ENCODE measurements at places on chromosomes 13 and 19.

- no peak for DNase-seq
Measured at GRCh38 chr13:64849196-64849595, 2380.9 kb downstream of the PCDH9 start.

DNA sequence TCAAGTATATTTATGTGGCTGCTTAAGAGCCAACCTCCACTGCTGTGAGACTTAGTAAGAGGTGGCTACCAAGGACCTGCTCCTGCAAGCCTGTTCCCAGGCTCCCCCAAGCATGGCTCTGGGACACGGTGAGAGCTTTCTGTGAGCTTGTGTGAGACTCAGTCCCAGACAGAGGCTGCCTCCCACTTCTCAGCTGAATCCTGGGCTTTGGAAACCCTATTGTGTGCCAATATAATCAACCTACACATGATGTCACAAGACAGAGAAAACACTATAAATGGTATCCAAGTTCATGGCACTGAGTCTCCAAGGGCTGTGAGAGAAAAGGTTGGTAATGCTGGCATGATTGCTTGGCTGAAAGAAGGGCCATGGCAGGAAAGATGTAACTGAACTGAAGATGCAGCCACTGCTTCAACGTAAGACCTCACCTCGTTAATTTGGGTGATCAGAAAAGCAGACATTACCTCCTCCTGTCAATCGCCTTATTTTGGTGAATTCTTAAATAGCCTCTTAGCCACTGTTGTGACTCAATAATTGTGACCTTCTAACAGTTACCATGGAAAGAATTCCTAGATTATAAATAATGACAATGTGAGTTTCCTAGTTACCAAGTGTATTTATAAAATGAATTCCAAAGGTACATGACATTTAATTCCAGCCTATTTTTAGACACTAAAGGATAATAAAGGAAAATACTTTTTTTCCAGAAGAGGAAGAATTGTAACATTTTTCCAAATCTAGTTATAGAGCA is 332.0 kb downstream of the IRS2 start:
- DNase-seq = no peak

DNA sequence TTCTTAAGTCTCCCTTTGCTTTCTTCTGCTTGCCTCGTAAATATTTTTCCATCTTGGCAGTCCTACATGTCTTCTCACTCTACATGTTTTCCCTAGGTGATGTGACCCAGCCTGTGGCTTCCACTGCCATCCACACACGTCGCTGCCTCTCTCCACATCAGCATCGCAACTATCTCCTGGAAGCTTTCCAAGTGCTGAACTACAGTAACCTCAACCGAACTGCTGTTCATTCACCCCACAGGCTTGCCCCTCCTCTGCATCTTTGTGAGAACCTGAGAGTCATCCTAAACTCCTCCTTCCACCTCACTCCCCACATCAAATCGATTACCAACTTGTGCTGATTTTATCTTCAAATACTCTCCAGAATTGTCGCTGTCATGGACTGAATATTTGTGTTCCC is 41.2 kb upstream of the USPL1 start:
- DNase-seq = no peak

- DNase-seq = no peak
Measured at GRCh38 chr19:8221161-8221560, 12.0 kb downstream of the CERS4 start.

DNA sequence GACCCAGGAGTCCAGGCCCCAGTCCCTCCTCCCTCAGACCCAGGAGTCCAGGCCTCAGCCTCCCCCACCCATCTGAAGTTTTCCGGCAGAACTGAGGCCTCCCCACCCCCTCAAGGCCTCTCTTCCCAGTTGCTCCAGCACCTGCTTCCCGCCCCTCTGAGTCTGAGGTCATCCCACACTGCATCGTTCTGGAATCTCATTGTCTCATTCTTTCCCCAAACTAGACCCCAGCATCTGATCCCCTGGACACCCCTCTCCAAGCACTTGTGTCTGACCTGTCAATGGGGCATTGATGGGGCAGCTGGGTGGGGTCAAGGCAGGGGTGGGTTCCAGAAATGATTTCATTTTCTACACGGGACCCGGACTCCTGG is 793 bp upstream of the SBK2 start:
- DNase-seq = no peak

- no peak for DNase-seq
Measured at GRCh38 chr13:105814902-105815250, 720.6 kb downstream of the EFNB2 start.

DNA sequence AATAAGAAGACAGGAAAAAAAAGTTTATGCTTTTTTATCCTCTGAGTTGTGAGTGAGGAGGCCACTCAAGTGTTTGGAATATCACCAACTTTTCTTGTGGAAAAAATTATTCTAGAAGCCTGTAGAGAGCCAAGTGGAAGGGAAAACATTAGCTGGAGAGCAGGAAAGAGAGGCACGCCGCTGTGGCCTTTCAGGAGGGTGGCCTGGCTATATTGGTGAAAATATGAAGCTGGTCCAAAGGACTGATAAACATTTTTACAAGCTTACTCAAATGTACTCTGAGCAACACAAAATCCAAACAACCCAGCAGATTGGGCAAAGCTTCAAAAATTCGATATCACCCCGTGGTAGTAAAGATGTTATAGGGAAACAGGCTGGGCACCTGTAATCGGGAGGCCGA is 2.3 kb upstream of the EIF3G start:
- DNase-seq = no peak

- no peak for DNase-seq
Measured at GRCh38 chr19:55244004-55244680, 14.7 kb downstream of the PPP6R1 start.

All from SHP77 treated with DMSO at 0.1 percent for 48 hours (cell line).